NCI-H1417 (cell line): ENCODE measurements at places on chromosomes 5 and 9.

- no peak for DNase-seq
These were observed 1273.0 kb downstream of the EFNA5 start for GRCh38 chr5:106397700-106398099.

DNA sequence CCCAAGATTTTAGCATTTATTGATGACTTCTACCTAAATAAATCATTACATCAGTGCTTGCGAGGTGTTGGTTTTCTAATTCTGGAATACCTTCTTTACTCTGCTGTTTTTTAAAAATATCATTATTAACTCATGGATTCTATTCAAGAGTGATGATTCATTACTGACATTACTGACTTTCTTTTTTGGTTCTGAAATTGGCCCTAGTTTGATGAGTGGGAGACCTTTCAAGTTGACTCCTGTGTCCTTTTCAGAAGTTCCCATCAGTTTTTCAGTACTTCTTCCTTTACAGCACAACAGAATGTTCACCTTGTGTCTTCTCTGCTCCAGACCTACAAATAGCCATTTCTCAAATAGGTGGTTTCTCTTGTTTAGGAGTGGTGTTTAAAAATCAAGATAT lies 114.1 kb downstream of the PCSK5 start:
- DNase-seq = no peak

DNA sequence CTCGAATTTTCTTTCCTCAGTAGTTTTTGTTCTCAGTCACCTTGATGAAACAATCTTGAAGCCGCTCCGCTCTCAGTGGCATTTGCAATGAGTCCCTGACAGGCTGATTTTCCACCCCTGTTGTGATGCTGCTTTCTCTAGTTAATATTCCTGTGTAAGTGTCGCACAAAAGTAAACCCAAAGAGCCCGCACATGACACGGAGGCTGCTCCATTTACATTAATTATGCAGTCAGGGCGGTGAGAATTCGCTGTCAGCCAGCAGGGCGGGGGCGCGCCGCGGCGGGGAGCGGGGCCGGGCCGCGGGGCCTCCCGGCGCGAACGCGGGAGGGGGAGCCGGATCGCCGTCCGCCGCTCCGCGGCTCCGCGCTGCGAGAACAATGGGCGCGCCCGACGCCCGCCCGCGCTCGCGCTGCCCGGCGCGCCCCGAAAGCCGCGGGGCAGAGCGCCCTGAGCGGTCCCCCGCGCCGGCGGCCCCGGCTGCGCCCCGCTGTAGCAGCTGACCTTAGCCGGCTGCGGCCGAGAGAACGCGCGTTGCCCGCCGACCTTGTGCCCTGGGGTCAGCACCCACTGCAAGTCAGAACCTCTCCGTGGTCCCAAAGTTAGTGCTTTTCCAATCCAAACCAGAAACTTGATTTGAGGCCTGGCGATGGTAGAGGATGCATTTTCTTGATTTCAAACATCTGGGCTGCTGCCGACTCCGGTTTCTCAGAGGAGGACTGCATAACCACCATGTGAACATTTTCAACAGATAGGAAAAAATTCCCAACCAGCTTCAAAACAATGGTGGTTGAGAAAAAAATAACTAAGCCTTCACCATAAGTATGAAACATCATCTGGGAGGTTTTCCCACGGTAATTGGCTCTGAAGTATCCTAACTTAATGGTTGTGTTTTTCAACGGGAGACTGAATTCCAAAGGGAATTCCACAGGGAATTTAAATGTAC lies 142.6 kb downstream of the PBX3 start:
- peak; percentile 91 for DNase-seq

GRCh38 chr9:124511426-124511840 lies 4.2 kb upstream of the NR5A1 start:
- no peak for DNase-seq

- no peak for DNase-seq
These were observed 90.3 kb upstream of the GCNT4 start for GRCh38 chr5:75142566-75143136.

DNA sequence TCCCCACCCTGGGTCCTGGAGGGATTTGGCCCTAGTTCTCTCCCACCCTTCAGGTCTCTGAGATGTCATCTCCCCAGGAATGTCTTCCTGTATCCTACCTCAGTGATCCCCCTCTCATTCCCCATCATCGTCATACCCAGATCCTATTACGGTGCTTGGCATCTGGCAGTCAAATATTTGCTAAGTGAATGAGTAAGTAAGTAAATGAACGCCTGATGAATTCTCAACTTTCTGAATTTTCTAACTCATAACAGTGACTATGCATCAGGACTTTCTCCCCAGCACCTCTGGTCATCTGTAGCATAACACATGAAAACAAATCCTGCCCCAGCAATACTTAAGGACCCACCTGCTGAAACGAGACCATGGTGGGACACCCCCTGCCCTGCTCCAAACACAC lies 244.2 kb downstream of the EBF1 start:
- no peak for DNase-seq

- no peak for DNase-seq
These were observed 27.3 kb downstream of the PROP1 start for GRCh38 chr5:177968661-177969211.

DNA sequence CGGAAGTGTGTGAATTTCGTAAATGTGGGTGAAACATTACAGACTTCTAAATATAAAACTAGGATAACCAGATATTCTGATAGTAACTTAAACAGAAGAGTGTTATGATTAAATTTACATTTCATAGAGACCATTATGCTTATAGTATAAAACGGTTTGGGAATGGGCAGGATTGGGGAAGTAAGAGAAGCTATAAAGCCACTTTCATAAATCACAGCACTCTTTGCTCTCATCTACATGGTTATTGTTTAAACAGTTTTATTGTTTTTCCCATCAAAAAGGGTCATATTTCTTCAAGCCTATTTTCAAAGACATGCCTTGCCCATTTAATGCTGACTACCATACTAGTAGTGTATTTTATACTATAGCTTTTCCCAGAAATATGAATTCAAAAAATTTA lies 9.2 kb downstream of the ZFR start:
- no peak for DNase-seq

GRCh38 chr5:119264186-119264585 lies 91.6 kb upstream of the TNFAIP8 start:
- no peak for DNase-seq

DNA sequence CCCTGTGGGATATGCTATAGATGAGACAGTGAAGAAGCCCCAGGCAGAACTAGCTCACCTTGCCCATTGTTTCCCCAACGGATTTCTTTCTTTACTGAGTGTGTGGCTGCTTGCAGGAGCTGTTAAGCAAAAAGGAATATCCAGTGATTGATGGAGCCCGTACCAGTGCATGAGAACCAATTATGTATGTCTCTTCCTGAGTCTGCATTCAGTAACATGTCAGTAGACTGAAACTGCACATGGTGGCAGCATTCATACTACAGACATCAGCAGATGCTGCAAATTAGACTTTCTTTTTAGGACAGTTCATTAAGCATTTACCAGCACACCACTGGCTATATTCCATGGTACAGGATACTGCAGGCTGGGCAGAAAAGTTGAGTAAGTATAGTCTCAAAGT lies 90.3 kb upstream of the PLCXD3 start:
- DNase-seq = peak; percentile 10

GRCh38 chr5:44499381-44499780 lies 110.2 kb upstream of the FGF10 start:
- DNase-seq = no peak

- DNase-seq = no peak
These were observed 84.6 kb downstream of the NDUFAF2 start for GRCh38 chr5:61029456-61030162.

DNA sequence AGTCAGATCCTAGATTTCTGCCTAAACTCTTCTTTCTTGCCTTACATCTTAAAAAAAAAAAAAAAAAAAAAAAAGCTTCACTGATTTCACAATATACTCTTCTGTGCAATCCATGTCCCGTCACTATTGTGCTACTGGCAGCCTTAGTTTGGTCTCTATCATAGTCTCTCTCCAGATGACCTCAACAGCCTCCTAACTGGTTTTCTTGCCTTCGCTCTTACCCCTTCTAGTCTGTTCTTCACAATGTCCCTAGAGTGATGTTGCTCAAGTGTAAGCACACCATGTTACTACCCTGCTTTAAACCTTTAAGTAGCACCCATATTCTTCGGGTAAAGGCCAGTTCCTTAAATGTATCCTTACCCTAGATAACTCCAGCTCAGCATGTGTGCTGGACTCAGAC lies 25.8 kb downstream of the CD180 start:
- no peak for DNase-seq

DNA sequence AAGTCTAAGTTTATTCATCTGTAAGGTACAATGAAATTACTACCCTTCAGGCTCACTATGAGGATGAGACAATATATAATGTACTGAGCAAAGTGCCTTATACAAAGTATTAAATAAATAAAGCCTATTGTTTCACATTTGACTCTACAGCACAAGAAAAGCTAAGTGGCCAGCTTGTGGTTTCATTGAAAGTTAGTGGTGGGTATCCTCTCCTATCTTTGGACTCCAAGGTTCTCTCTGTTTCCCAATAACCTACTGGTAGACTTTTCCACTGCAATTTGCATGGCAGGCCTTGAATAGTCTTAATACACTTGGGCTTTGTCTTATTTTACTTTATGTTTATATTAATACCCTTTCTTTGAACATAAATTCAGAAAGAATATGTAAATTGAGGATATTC lies 262.7 kb downstream of the DEPDC1B start:
- peak; percentile 12 for DNase-seq

DNA sequence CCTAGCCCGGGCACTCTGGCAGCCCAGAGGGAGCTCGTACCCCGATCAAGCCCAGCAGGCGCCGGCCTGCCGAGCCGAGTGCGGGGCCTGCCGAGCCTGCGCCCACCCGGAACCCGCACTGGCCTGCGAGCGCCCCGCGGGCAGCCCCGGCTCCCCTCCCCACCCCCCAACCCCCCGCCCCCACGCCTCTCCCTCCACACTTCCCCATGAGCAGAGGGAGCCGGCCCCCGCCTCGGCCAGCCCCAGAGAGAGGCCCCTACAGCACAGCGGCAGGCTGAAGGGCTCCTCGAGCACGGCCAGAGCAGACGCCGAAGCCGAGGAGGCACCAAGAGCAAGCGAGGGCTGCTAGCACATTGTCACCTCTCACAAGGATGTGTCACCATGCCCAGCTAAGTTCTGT lies 36.2 kb upstream of the CCDC180 start:
- no peak for DNase-seq

- no peak for DNase-seq
These were observed 78.3 kb upstream of the TNFSF8 start for GRCh38 chr9:115008536-115009270.

- no peak for DNase-seq
These were observed 837.7 kb upstream of the ZNF608 start for GRCh38 chr5:125584140-125584520.

DNA sequence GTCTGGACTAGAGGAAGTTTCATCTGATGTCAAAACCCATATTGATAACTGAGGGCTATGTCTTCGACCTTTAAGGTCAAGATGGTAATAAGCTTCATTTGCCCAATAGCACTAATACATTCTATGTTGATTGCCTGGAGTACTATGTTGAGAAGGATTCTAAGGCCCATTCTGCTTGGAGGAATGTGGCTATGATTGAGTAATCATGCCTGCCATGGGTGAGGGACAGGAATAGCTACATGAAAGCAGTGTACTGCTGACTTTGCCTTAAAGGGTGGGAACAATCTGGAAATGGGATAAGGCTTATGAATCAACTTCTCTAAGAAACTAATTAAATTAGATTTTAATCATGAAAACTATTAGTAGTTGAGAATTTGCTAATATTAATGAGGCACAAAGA lies 13.6 kb downstream of the NNT start:
- DNase-seq = no peak

- DNase-seq = no peak
These were observed 411.7 kb downstream of the SH3GL2 start for GRCh38 chr9:17990602-17991001.

DNA sequence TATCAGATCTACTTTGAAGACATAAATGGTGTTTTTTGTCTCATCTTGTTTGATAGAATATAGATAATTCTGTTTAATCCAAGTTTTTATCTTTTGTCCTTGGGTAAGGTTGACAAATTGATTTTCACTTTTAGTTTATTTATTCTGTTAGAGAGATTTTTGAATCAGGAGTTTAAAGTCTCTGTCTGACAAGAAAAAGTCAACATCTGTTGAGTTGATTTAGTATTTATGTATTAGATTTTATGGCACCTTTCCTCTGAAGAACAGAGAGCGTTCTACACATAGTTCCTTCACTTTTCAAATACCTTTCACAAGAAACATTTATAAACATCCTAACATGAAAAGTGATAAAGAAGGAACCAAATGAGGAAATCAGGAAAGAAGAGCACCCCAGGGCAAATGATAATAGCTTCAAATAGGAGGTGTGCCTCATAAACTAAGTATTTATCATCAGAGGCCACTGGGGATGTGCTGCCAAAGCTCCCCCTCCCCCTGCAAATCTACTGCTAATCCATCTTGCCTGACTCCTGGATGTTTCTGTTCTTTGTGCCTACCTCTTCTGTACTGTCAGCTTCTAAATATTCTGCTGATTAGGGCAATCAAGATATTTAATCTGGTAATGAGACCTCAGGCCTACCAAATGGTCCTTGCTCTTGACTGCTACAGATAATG lies 457.7 kb upstream of the CHD1 start:
- DNase-seq = peak; percentile 2
